AG10803 (cell line): ENCODE measurements at places on chromosomes 7 and 10.

GRCh38 chr7:39504963-39505362 lies 61.2 kb upstream of the YAE1 start:
- peak; percentile 17 for DNase-seq

DNA sequence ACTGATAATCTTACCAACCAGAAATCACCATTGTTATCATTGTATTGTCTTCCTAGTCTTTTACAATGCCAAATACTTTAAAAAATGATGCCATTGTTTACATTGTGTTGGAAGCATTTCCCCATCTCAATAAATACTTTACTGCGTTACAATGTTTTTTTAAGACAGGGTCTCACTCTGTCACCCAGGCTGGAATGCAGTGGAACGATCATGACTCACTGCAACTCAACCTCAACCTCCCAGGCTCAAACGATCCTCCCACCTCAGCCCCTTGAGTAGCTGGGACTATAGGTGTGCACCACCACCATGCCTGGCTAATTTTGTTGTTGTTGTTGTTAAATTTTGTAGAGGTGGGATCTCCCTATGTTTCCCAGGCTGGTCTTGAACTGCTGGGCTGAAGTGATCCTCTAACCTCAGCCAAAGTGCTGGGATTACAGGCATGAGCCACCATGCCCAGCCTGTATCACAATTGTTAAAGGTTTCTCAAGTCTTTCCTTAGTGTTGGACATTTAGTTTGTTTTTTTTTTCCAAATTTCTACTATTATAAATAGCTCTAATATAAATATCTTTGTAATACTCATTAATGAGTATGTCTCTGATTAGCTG lies 13.5 kb downstream of the LRMDA start:
- DNase-seq = no peak

GRCh38 chr7:25180946-25181345 lies 47.3 kb downstream of the NPVF start:
- no peak for DNase-seq

DNA sequence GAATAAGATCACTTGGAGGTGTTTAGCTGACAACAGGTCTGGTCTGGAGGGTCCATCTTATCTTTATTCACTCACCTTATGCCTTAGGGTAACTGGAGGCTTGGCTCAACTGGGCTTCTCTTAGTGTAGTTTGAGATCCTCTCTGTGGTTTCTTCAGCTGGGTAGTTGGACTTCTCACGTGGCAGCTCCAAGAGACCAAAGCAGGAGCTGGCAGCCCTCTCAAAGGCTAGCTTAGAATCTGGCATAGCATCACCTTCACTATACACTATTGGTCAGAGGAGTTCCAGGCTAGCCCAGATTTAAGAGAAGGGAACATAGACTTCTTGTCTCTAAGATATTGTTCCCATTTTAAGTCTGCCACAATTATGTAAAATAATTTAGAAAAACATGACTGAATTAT lies 16.4 kb downstream of the ADK start:
- no peak for DNase-seq

GRCh38 chr10:132570771-132571649 lies 33.4 kb downstream of the INPP5A start:
- DNase-seq = no peak

DNA sequence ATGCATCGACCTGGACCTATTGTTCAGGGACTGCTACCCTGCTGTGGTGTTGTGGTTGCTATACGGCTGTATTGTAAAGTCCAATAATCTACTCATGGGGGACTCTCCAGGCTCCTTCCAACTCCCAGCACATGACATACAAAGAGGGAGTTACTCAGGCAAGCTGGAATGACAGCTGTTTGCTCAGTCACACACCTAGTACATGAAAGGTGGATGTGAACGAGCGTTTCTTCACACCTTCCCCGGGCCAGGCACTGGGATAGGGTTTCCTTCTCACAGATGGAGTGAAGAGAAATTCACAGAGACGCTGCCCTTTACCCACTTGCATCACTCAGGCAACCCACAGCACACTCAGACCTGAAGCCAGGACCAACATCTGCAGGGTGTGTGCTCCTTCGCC lies 215.7 kb downstream of the TNS3 start:
- no peak for DNase-seq

DNA sequence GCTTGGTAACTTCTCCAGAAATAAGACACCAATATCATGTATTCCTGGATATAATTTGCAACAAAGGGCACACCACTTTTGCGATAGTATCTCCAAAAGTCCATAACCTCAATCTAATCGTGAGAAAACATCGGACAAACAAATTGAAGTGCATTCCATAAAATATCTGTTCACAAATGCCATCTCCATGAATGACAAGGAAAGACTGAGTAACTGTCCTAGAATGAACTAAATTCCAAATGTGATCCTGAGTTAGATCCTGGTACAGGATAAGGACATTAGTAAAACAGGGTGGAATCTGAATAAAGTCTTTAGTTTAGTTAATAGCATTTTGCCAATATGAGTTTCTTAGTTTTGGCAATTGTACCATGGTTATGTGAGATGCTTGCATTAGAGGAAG lies 384.2 kb downstream of the SUGCT start:
- DNase-seq = no peak

GRCh38 chr7:130144312-130145171 lies 60.7 kb downstream of the TMEM209 start:
- DNase-seq = peak; percentile 91

- peak; percentile 59 for DNase-seq
Measured at GRCh38 chr7:143042790-143043271, 9.3 kb upstream of the OR6V1 start.

- no peak for DNase-seq
Measured at GRCh38 chr10:124870854-124871425, 69.3 kb downstream of the ABRAXAS2 start.

- DNase-seq = peak; percentile 34
Measured at GRCh38 chr10:92689663-92690210, at the start of gene HHEX. Gene HHEX, plus strand, starts transcription at chr10:92689955. Its CDS starts 32 bp downstream, at chr10:92689987.

- DNase-seq = no peak
Measured at GRCh38 chr10:15320522-15321203, 50.4 kb downstream of the FAM171A1 start.

GRCh38 chr10:123007558-123008354 lies 839 bp downstream of the IKZF5 start:
- DNase-seq = peak; percentile 46

DNA sequence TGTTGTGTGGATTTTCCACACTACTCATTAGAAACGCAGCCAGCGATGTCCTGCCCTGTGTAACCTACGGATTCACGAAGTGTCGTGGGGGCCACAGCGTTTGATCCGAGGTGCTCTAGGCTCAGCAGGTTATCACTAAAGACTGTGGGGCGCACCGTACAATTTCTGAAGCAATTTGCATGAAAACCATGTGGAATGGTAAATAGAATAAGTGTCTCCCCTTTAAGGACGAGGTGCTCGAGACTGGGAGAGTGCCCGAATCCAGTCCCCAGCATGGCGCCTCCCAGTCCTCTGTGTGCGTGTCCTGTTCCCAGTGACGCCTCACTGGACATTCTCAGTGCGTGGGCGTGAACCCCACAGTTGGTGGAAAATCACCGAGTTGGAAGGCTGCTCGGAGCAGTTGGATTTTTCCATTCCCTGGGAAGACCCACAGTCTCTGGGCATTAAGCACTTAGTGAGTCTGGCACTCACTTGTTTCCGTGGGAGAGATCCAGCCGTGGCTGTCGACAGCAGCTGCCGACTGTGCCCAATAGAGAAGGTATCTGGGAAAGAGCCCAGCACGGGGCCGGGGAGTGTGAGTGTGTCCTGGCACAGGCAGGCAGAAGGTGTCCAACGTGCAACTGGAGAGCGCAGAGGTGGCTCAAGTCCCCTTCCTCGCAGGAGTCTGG lies 37.0 kb downstream of the PFKP start:
- no peak for DNase-seq

- no peak for DNase-seq
Measured at GRCh38 chr7:136050462-136050847, 73.3 kb upstream of the MTPN start.

- DNase-seq = no peak
Measured at GRCh38 chr10:78365694-78366093, 332.0 kb downstream of the RPS24 start.

- DNase-seq = no peak
Measured at GRCh38 chr7:3558400-3558799, 257.3 kb downstream of the SDK1 start.
